ENCODE measurements at places on chromosomes 7 and 10.

DNA sequence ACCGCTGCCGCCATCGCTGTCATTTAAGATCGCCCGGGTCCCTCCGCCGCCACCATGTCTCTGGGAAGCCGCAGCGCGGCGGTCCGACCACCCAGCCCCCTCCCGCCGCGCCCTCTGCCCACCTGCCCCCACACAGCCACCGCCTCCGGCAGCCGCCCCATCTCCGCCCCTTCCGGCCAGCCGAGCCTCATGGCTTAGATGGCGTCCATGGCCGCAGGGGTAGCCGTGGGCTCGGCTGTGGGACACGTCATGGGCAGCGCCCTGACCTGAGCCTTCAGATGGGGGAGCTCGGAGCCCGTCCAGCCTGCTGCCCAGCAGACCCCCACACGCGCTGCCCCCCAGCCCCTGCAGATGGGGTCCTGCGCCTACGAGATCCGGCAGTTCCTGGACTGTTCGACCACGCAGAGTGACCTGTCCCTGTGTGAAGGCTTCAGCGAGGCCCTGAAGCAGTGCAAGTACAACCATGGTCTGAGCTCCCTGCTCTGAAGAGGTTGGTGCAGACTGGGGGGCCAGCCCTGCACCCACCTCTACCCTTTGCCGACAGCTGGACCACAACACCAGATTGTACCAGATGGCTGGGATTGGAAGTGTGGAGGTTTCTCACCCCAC is 38.0 kb upstream of the TARP start:
- DNase-seq, result no peak

- no peak for DNase-seq
These were observed 7.8 kb upstream of the PTPN12 start for GRCh38 chr7:77529279-77529678.

DNA sequence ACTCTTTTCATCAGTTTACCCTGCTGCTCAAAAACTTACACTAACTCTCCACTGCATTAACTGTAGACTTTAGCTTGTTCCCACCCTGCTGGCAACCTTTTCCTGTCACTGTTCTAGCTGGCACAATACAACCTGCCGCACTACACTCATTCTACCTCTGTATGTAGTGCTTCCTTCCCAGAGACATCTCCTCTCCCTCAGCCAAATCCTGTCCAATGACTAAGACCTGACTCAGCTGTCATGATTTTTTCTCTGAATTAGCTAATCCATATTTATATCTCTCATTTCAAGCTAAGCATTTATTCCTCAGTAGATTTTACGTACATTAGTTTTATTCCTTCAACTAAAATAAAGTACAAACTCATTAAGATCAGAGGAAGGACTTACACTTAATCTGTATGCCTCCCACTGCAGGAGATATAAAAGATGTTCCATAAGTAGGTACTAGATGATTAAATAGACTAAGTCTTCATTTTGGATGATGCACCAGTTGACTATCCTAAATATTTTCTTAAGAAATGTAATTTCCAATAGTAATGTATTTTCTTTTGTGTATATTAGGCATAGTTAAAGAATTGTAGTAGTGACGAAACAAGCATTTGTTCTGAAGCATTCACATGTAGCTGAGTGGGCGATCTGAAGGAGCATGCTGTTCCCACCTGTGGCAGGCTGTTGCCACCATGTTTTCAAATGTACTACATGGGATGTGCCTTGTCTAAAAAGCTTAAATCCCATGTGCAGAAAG is 189.1 kb downstream of the SKAP2 start:
- DNase-seq, result no peak

DNA sequence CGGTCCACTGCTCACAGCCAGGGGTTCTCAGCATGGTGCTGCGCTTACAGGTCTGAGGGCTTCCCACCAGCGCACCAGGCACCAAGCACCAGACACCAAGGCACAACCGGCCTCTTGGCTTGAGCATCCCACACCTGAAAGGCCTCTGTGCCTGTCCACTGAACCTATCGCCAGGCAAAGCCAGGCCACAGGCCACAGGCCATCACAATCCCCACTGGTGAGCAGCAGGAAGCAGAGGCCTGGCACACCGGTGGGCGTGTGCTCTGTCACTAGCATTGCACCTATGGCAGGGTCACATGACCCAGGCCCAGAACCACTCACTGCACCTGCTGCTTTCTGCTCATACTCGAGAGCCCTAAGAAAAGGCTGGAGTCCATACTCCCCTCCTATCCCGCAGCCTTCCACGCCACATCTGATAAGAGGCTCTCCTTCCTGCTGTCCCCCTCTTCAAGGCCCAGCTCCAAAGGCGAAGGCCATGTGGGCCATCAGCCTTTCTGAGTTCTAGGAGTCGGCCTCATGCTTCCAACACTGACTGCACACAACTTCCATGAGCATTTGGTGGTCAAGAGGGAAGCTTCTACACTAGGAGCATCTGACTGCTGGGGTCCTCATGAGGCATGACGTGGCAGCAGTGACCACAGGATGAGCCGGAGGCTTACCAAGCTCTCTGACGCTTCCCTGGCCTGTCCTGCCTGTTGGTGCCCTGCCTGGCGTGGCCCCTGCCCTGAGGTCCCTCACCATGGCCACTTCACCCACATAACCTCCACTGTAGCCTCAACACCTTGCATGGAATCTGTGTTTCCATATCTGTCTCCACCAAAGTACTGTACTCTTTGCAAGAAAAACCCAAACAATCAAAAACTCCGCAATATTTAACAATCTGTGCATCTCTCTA is 166.3 kb downstream of the TNS3 start:
- no peak for DNase-seq

DNA sequence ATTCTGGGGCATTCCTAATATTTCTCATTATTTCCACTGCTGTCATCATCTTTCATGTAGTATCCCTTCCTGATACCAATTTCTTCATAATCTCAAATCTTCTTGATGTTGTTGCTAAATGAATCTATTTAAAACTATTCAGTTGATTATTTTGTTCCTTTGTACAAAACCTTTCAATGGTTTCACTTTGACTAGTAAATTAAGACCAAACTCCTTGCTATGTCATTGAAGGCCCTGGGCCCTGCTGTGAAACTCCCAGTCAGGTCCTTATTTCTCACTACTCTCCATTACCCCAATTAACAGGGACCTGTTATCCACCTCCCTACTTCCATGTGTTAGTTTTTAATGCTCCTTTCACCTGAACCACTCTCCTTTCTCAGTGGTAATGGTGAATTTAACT is 97.0 kb downstream of the CTTNBP2 start:
- DNase-seq, result no peak

- no peak for DNase-seq
These were observed 13.8 kb upstream of the HOXA2 start for GRCh38 chr7:27116031-27116961.

DNA sequence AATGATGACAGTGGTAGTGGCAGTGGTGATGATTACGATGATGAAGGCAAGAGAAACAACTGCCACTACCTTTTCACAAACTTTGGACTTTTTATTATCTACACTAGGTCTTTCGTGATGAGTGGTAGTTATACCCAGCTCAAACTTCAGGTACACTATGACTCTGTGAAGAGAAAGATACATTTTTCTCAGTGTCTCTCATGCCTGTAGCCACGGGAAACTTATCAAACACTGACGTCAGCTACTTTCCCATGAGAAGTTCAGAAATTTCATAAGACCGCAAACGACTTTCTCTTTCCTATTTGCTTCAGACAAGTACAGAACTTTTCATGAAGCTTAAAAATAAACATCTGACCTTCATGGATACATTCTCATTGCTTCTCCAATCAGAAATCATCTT is 57.0 kb downstream of the CALD1 start:
- peak; percentile 99 for DNase-seq

DNA sequence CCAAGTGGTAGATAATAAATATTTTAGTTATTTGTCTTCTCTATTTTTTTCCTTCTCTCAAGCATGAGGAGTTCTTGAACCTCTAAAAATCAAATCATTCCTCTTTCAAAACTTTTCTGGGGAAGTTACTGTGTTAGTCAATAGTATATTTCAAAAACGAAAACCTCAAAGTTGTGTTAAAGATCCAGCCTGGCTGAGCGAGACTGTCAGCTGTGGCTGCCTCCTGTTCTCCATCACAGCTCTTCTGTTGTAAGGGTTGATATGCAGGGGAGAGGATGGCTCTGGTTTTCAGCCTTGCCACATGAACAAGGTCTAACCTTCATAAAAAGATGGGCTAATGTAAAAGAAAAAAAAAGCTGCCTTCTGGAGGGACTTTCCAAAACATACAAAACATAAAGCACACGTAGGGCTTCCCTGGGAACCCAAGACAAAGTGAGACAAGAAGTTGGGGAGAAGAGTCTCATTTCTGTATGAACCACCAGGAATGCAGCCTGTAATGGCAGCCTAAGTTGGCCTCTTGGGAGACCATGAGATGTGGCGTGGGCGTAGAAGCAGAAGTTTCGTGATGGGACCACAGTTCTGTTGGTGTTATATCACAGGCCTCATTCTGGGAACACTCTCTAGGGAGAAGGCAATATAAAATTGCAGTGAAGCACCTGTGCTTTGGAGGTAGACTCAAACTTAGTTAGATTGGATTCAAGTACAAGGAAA is 77.9 kb upstream of the FHIP2A start:
- DNase-seq, result no peak

GRCh38 chr7:130063036-130063435 is 7.3 kb upstream of the KLHDC10 start:
- DNase-seq, result peak; percentile 55
